ENCODE measurements at places on chromosomes 6 and 20.

DNA sequence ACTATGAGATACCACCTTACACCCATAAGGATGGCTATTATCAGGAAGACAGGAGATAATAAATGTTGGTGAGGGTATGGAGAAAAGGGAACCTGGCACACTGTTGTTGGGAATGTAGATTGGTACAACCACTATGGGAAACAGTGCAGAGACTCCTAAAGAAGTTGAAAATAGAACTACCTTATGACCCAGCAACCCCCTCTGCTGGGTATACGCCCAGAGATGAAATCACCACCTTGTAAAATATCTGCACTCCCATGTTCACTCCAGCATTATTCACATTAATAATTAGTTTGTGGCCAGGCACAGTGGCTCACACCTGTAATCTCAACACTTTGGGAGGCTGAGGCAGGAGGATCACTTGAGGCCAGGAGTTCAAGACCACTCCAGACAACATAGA, 26.8 kb downstream of the ZBTB9 start:
- no peak for DNase-seq
- H3K4me1 ChIP-seq = no peaks in the 10 kb centered on the region
- no peak overlapping the region for H3K4me3 ChIP-seq
- no peak overlapping the region for H3K27ac ChIP-seq

DNA sequence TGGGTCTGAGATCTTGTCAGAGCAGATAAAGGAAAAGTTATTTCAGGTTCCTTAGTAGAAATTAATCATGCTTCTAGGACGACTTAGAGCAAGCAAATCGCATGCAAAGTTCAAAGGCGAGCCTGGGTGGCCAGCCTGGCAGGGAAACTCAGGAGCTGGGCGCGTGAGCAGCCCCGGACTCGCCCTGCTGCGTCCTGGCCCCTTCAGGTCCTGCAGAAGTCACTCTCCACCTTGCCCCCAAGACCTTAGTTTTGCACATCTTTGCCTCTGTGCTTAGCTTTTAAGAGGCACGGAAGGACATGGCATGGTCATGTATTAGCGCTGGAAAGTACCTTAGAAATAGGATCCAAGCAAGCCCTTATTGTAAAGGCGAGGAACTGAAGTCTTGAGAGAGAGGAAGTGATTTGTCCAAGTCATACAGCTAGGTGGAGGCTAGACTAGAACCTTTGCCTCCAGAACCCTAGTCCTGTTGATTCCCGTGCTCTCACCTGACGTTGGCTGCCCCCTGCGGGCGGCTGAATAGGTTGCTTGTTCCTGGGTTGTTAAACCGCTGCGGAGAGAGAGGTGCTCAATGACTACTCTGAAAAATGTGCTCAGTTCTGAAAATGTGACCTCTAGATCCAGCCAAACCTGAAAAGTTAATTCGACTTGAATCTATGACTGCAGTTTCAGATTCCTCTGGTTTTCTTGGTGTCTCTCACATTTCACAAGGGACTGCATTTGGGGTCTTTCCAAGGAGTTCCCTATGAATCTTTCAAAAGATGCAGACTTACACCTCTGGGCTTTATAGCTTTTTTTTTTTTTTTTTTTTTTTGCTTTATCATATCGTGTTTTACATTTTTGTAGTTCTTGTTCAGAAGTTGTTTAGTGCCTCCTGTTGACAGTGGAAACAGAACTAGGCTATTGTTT, 2.7 kb downstream of the MYB start:
- peak overlapping the region; percentile 93 for H3K27ac ChIP-seq
- peaks cover 25% of the 10 kb centered on the region for H3K36me3 ChIP-seq
- H3K27me3 ChIP-seq = no peaks in the 10 kb centered on the region
- peak; percentile 87 for DNase-seq
- H3K4me3 ChIP-seq = peak overlapping the region; percentile 86

GRCh38 chr6:73644030-73644429, 9.8 kb downstream of the SLC17A5 start:
- H3K36me3 ChIP-seq = peaks cover 24% of the 10 kb centered on the region
- peaks cover 15% of the 10 kb centered on the region for H3K4me1 ChIP-seq
- H3K4me3 ChIP-seq = no peak overlapping the region
- no peak for DNase-seq
- H3K27me3 ChIP-seq = no peaks in the 10 kb centered on the region

GRCh38 chr6:25006565-25007001, 70.8 kb upstream of the RIPOR2 start:
- DNase-seq = peak; percentile 75
- H3K4me1 ChIP-seq = peaks cover 79% of the 10 kb centered on the region
- H3K27ac ChIP-seq = peak overlapping the region; percentile 92

GRCh38 chr20:48002517-48002970, 217.3 kb upstream of the SULF2 start:
- H3K4me1 ChIP-seq = no peaks in the 10 kb centered on the region
- no peak overlapping the region for H3K27ac ChIP-seq
- H3K36me3 ChIP-seq = no peaks in the 10 kb centered on the region
- no peak for DNase-seq
- no peak overlapping the region for H3K4me3 ChIP-seq
- peaks cover 2% of the 10 kb centered on the region for H3K27me3 ChIP-seq

DNA sequence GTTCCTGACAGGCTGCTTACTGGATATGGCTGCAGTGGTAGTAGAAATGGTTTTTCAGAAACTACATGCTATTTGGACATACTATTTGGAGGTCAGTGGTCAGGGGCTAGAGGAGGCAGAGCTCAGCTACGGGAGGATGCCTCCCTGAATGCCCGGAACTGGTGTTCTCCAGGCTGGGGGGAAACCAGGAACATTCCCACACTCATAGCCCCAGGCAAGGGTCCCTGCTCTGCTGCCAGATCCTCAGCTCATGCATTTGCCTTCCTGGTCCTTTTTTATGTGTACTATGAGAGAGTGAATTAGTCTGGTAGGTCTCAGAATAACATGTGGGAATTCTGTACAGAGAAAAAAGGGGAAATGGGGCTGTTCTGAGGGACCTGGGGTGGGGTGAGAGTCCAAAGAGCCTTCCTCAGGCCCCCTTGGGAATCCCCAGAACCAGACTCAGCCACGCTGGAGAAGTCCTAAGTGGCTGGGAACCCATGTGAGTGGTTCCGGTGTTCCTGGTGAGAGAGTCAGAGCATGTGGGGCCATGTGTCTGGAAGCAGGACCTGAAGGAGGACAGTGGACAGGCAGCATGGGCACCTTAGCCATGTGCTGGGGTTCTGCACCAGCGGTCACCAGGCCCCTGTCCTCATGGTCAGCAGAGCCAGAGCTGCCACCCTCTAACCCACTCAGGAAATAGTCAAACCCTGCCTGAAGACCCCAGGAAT, 58.0 kb upstream of the MYL9 start:
- H3K27me3 ChIP-seq = no peaks in the 10 kb centered on the region
- DNase-seq = no peak
- no peak overlapping the region for H3K4me3 ChIP-seq

DNA sequence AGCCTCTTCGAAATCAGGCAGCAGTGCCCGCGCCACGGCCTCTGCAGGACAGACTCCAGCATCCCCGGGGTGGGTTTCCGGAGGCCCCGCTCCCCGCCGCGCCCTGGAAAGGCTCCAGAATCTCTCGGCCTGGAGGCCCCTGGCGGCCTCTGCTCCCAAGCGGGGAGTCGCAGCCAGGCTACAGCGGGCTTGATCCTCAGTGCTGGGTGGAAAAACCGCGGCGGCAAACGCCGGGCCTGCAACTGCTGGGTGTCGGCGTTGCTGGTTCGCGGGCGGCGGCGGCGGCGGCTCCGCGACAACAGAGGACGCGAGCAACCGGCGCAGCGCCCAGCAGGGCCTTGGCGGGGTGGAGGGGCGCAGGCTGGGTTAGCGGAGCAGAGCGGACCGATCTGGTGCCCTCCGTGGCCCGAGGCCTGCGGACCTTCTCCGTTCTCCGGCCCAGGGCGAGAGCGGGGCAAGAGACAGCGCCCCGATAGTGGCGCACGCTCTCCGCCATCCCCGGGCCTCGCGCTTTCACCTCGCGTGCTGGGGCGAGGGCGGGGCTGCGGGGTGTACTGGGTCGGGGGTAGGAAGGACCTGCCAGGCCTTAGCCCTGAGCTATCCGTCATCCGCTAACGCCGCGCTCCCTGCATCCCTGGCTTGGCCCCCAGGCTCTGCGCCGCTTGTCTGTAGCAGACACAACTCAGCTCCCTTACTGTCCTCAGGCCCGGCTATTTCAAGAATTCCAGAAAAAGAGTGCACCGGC, 3.4 kb upstream of the ZNF292 start:
- H3K27ac ChIP-seq = peak overlapping the region; percentile 98
- H3K36me3 ChIP-seq = peaks cover 16% of the 10 kb centered on the region
- H3K27me3 ChIP-seq = peaks cover 8% of the 10 kb centered on the region
- H3K4me3 ChIP-seq = peak overlapping the region; percentile 79

GRCh38 chr6:105786449-105786848, 299.7 kb upstream of the PRDM1 start:
- H3K4me3 ChIP-seq = no peak overlapping the region
- peak overlapping the region; percentile 56 for H3K27ac ChIP-seq
- H3K27me3 ChIP-seq = no peaks in the 10 kb centered on the region
- peaks cover 86% of the 10 kb centered on the region for H3K4me1 ChIP-seq

DNA sequence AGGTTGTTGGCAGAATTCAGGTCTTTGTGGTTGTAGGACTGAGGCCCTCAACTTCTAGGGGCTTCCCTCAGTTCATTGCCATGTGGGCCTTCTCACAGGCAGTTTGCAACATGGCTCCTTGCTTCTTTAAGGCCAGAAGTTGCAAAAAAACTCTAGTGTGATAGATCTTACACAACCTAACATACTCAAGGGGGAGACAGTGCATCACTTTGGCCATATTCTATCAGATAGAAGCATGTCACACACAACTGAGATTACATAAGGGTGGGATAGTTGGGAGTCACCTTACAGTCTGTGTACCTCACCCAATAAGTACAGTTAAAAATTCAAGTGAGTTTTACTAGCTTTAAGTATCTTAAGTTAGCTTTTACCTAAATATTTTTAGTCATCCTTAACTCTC, 1.6 kb downstream of the SIRPD start:
- H3K27me3 ChIP-seq = no peaks in the 10 kb centered on the region
- peaks cover 2% of the 10 kb centered on the region for H3K36me3 ChIP-seq
- no peak overlapping the region for H3K4me3 ChIP-seq
- DNase-seq = no peak
- H3K4me1 ChIP-seq = peaks cover 3% of the 10 kb centered on the region

GRCh38 chr20:63835021-63835858, 4.2 kb upstream of the ZBTB46 start:
- no peaks in the 10 kb centered on the region for H3K4me1 ChIP-seq
- H3K27ac ChIP-seq = no peak overlapping the region
- H3K27me3 ChIP-seq = peaks cover 18% of the 10 kb centered on the region
- no peaks in the 10 kb centered on the region for H3K36me3 ChIP-seq
- no peak overlapping the region for H3K4me3 ChIP-seq
- no peak for DNase-seq

DNA sequence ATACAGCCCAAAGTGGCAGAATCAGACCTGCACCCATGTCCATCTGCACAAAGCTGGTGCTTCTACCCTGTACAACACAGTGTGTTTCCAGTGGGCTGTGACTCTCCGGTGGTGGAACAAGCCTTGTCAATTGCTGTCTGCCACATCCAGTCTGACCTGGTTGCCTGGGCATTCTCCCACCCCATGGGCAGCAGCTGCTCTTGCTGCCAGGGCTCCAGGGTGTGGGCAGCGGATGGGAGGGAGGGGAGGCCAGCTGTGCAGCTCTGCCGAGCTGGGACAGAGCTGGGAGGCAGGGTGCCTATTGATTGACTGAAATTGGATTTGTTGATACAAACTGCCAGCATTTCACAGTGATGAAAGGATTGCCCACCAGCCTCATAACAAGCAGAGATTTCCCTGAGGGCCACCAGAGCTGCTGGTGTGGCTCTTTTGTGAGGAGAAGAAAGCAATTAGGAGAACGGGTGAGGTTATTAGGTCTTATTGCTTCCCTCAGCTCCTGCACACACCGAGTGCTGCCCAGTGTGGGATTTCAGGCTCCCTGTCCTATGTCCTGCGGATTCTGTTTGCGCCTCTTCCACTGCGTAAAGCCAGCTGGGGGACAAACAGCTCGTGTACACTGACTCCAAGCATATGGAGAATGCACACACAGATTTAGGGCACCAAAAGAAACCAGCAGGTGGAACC, 150.8 kb downstream of the NRN1 start:
- peaks cover 7% of the 10 kb centered on the region for H3K4me1 ChIP-seq
- no peak overlapping the region for H3K4me3 ChIP-seq
- H3K27me3 ChIP-seq = peaks cover 10% of the 10 kb centered on the region

- H3K4me1 ChIP-seq = peaks cover 8% of the 10 kb centered on the region
- no peaks in the 10 kb centered on the region for H3K27me3 ChIP-seq
- DNase-seq = peak; percentile 15
- no peak overlapping the region for H3K4me3 ChIP-seq
- H3K27ac ChIP-seq = no peak overlapping the region
- H3K36me3 ChIP-seq = no peaks in the 10 kb centered on the region
These were observed 112.9 kb upstream of the RPS6KA2 start for GRCh38 chr6:166739976-166740318.

- H3K4me3 ChIP-seq = no peak overlapping the region
- no peak for DNase-seq
- peaks cover 8% of the 10 kb centered on the region for H3K36me3 ChIP-seq
These were observed 17.9 kb downstream of the RNF24 start for GRCh38 chr20:3997446-3997845.

DNA sequence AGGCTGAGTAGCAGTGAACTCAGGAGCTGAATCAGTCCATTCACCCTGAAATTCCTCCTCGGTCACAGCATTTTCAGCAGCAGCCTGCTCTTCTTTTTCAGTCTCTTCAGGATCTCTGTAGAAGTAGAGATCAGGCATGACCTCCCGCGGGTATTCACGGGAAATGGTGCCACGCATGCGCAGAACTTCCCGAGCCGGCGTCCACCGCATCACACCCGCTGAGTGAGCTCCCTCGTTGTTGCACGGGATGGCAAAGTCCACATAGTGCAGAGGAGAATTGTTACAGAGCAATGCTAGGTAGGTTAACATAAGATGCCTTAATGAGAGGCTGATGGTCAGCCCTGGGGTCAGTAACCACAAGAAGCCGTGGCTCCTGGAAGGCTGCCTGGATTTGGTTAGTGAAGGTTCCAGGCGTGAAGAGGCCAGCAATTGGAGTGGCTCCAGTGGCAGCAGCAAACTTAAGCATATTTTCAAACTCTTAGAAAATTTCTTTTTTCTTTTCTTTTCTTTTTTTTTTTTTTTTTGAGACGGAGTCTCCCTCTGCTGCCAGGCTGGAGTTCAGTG, 113.5 kb upstream of the HDAC2 start:
- H3K4me3 ChIP-seq = no peak overlapping the region
- no peak overlapping the region for H3K27ac ChIP-seq
- H3K36me3 ChIP-seq = no peaks in the 10 kb centered on the region

GRCh38 chr6:135360222-135360621, 137.3 kb downstream of the AHI1 start:
- DNase-seq = no peak
- H3K4me3 ChIP-seq = no peak overlapping the region
- H3K27me3 ChIP-seq = no peaks in the 10 kb centered on the region
- H3K27ac ChIP-seq = no peak overlapping the region
- peaks cover 15% of the 10 kb centered on the region for H3K4me1 ChIP-seq

GRCh38 chr6:127073222-127073621, 45.2 kb upstream of the RSPO3 start:
- no peaks in the 10 kb centered on the region for H3K36me3 ChIP-seq
- H3K4me1 ChIP-seq = no peaks in the 10 kb centered on the region
- no peaks in the 10 kb centered on the region for H3K27me3 ChIP-seq

GRCh38 chr6:145491126-145491525, 244.2 kb downstream of the EPM2A start:
- no peaks in the 10 kb centered on the region for H3K36me3 ChIP-seq
- H3K4me3 ChIP-seq = no peak overlapping the region
- no peak overlapping the region for H3K27ac ChIP-seq
- no peaks in the 10 kb centered on the region for H3K27me3 ChIP-seq

GRCh38 chr6:137181891-137182653, 8.6 kb upstream of the IL22RA2 start:
- H3K27me3 ChIP-seq = peaks cover 5% of the 10 kb centered on the region
- no peak overlapping the region for H3K27ac ChIP-seq
- H3K36me3 ChIP-seq = peaks cover 10% of the 10 kb centered on the region
- no peak overlapping the region for H3K4me3 ChIP-seq

Measured in activated CD4-positive, alpha-beta memory T cell treated with anti-CD3 and anti-CD28 coated beads, Interleukin-2, amount 10 ng/mL, durations not matched to agents 7 days and 5 days (primary cell).